SK-N-MC (cell line): ENCODE measurements at places on chromosomes 6 and 20.

DNA sequence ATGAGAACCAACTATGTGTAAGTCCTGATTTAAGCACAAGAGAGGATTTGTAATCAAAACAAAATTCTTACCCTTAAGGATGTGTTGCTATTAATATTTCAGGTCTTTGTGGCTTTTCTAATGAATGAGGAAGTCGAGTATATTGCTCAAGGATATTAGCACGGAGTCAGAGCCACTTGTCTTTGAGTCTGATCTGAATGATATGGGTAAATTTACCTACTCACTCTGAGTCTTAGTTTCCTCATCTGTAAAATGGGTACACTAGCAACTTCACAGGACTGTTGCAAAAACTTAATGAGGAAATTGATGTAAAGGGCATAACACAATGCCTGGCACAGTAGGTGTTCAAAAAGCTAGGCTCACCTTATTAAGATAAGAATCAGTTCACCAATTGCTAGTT lies 30.0 kb upstream of the QKI start:
- DNase-seq = no peak

DNA sequence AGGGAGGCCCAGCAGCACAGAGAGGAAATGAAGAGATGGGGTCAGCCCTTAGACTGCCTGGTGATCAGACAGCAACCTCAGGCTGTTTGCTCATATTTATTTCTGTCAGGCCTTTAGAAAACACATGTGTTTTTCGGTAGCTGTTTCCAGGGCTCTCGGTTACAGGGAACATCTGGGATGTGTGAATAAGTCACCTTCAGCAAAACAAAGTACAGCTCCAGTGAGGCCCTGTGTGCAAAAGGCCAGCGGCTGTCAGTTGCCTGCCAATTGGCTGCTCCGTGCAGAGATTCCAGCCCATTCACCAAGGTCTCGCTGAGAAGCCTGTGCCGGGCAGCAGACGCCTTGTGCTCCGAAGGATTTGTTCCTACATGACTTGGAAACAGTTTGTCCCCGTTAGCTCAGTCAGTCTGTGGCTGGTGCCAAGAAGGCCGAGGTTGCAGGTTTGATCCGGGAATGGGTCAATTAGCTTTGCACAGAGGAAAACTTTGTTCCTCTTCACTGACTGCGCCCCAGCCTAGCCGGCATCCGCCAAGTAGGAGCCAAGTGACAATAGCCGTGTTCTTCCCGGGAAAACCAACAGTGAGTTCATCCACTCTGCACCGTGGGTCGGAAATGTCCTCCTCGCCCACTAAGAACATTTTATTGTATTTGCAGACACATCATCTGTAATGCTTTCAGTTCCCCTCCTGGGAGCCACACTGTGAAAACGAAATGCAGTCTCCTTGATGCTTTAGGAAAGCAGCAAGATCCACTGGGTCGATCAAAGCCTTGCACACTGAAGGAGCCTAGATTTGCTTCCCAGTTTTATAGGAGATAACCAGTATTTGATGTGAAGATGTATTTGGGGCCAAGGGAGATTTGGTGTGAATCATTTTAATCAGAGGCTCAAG lies 315.4 kb upstream of the CDYL start:
- DNase-seq = no peak

DNA sequence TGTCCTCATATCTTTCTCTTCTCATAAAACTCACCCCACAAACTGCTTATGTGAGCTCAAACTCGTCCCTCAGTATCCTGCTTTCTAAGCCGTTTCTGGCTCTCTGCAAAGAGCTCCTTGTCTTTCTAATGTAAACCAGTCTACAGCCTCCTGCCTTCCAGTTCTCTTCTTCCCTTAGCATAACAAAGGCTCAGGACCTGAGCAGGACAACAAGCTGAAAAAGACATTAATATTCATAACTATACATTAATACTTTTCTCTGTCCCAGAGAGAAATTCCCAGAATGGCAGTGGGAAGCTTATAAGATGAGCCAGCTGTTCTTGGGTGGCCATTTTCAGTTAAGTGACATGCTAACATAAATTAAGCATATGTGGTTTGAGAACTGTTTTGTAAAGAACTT lies 207.0 kb upstream of the TCF21 start:
- DNase-seq = no peak

GRCh38 chr20:6533351-6533750 lies 234.1 kb upstream of the BMP2 start:
- DNase-seq = no peak

DNA sequence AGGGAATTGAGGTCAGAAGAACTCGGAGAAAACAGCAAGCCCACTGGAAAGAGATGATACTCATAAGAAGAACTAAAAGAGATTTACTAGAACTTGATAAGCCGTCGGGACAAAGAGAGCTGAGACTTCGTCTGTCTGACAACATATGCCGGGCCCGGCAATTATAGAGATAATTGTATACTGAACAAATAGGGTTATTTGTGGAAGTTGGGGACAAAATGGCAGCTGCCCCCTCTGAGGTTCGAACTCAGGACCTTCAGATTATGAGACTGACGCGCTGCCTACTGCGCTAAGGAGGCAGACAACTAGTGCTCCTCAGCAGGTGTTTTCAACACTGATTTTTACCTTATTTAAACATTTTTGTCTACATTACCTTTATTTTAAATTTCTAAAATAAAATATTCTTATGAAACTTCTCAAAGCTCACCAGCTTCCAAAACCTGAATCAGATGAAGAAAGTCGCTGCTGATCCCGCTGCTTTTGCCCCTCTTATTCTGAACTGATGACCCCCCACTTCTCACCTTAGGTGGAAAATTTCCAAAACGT lies 29.3 kb upstream of the TRIM27 start:
- no peak for DNase-seq

DNA sequence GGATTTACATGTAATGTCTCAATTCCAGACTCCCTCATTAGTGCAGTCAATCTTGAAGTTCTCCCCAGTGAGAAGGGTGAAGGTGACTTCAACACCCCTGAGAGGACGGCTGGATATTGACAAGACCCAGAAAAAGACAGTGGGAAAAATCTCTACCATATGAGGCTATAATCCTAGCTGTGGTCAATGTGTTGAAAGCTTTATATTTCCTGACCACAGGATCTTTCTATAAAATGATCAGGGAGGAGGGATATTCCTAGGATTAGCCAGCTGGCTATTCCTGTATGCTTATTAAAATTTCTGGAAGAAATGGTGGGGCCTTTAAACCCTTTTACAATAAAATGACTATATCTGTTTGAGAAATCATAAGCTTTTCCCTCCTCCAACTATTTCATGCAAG lies 43.0 kb downstream of the TFAP2B start:
- no peak for DNase-seq

- no peak for DNase-seq
Observed at GRCh38 chr6:31336896-31337496, 20.0 kb downstream of the HLA-B start.

GRCh38 chr6:112117554-112117953 lies 30.2 kb downstream of the FAM229B start:
- DNase-seq = no peak
